ENCODE measurements at places on chromosomes 16 and 17.

DNA sequence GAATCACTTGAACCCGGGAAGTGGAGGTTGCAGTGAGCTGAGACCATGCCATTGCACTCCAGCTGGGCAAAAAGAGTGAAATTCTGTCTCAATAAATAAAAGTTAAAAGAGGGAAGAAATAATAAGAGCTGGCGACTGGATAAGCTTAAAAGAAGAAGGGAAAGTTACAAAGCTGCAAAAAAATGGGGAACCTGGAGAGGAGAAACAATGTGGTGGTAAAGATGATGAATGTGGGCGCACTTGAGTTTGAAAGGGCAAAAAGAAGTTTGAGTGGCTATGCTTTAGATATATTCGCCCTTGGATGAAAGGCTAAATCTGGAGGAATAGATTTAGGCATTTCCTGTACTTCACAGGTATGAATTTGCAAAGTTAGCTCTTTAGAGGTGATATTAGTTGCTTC lies 53.0 kb upstream of the YPEL2 start:
- DNase-seq, result no peak

- no peak for DNase-seq
Measured at GRCh38 chr16:65106757-65107156, 15.1 kb downstream of the CDH11 start.

- DNase-seq, result peak; percentile 47
Measured at GRCh38 chr17:81044764-81045589, 10.0 kb downstream of the BAIAP2 start.

DNA sequence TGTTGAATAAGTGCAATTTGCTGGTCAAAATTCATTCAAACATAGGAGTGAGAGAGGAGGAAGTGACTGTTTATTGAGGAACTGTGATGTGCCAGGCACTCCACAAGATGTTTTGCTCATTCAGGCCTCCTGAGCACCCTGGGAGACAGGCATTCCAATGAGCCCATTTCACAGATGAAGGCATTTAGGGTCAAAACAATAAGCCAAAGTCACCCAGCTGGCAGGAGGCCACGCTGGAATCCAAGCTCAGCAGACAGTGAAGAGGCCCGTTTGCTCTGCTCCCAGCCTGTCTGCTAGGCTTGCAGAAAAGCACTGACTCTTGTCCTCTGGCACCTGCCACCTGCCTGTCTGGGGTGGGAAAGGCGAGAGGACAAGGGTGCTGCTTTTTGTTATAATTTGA lies 10.1 kb upstream of the SLC25A39 start:
- DNase-seq, result no peak

GRCh38 chr16:20166531-20167235 lies 93.0 kb upstream of the GPR139 start:
- DNase-seq, result no peak

- DNase-seq, result no peak
Measured at GRCh38 chr17:54261465-54261864, 438.7 kb downstream of the KIF2B start.

DNA sequence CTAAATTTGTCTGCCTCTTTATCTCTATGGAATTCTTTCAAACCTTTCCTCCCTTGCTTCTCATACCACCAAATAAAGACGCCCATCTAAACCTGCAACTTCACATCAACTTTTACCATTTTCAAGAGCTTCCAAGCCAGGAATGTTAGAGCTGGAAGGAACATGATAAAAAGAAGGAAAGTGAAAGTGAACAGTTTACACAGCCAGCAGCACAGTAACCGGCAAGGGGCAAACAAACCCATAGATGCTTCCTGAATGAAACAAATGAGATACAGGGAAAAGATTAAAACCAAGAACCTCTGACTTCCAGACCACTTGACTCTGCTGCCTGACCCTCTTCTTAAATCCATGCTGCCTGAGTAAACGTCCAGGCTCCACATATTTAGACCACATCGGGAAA lies 231.1 kb upstream of the CA10 start:
- DNase-seq, result no peak

DNA sequence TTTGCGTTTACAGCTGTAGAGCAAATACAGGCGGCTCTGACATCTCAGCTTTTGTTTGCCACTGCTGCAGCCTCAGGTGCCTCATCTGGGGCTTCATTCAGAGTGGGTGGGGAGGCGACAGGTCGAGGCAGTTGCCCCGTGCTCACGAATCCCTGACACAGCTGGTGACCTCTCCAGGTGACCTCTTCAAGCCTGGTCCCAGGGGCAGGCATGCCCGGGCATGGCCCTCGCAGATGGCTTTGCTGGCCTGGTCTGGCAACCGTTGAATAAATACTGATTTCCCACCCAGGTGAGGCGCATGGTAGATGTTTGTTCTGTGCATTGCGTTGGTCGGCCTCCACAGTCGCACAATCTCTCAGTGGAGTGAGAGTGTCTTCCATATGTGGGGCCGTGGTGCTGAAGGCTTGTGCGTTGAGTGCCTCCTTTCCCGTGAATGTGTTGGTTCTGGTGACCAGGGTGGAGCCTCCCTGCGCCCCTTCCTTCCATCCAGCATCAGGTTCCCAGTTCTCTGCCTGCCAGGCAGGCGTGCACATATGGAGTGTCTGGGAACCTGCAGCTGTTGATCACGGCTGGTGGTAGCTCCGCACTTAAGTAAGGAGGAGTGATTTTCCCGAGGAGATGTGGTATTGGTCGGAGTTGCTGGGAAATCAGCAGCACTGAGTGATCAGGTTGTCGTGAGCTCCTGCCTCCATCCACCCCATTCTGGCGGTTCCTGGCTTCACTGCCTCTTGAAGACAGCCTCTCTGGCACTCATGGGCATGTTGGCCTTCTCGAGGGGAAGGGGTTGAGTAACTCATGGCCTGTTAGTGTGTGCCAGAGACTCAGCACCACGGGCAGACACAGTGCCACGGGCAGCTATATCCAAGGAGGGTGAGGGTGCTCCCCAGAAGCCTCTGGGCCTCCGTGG lies 149.7 kb downstream of the RPTOR start:
- no peak for DNase-seq

- DNase-seq, result no peak
Measured at GRCh38 chr16:69048328-69049120, 56.9 kb upstream of the HAS3 start.

DNA sequence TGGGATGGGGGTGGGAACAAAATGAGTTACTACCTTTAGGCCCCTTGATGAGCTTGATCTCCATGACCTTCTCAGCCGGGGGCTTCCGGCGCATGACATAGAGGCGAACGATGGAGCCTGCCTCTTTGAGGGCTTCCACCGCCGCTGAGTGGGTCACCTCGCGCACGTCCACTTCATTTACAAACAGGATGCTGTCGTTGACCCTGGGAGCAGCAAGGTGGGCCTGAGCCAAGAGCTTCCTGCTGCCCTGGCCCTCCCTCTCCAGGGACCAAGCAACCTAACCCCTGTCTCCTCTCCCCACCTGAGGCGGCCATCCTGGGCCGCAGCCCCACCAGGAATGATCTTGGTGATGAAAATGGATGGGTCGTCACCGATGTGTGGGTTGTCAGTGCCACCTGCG lies 16.2 kb downstream of the DLG4 start:
- no peak for DNase-seq

DNA sequence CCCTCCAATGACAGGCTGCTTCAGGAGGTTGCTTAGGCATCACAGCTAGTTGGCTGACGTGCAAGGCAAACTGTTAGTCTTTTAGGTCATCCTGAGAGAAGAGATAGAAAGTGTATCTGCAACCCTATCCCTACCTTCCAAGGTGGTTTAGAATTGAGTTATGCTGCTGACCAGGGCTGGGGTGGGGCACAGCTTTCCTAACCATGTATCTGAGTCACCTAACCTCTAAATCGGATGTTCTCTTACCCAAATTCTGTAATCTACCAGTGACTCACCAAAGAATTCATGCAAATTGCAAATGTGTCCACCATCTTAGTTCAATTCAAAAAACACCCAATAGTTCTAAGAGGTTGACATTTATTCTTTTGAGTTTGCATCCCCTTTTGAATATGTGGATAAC lies 107.2 kb upstream of the DYNLRB2 start:
- DNase-seq, result no peak

- DNase-seq, result no peak
Measured at GRCh38 chr17:33602981-33603380, 309.9 kb upstream of the ASIC2 start.

DNA sequence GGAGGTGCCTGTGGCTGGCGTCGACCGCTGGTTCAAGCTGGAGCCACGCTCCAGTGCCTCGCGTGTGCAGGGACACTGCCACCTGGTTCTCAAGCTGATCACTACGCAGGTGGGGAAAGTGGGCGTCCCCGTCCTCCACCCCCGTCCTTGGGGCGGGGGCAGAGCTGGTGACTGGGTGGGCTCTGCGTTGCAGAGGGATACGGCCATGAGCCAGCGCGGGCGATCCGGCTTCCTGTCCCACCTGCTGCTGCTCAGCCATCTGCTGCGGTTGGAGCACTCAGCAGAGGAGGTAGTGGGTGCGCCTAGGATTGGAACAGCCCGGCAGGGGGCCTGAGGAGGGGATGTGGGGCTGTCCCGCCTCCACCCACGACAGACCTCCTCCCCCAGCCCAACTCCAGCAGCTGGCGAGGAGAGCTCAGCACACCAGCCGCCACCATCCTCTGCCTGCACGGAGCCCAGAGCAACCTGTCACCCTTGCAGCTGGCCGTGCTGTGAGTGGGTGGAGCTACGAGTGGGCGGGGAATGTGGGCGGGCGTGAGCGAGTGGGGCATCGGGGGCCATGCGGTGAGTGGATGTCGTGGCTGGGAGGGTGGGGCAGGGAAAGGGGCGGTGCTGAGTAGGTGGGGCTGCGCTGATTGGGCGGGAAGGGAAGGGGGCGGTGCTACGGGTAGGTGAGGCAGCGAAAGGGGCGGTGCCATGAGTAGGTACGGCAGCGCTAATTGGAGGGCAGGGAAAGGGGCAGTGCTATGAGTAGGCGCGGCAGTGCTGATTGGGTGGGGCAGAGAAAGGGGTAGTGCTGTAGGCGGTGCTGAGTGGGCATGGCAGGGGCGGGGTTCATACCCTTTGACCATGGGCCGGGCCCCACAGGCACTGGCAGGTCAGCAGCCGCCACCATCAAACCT lies 8.9 kb downstream of the TSR3 start:
- peak; percentile 98 for DNase-seq

- DNase-seq, result no peak
Measured at GRCh38 chr16:26433807-26434206, 632.9 kb upstream of the C16orf82 start.

DNA sequence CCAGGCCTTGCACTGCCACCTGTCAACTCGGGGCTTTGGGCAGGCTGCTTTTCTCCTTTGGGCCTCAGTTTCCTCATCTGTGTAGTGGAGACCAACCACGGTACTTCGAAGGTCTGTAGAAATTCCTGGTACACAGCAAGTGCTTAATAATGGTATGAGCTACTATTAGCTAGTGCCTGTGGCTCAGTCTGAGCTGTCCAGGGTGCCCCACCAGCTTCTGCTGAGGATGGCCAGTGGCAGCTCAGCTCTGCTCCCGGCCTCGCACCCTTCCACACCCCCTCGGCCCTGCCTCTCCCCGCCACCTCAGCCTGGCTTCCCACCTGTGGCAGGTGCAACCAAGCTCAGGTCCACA lies 26.2 kb upstream of the PLCG2 start:
- no peak for DNase-seq

DNA sequence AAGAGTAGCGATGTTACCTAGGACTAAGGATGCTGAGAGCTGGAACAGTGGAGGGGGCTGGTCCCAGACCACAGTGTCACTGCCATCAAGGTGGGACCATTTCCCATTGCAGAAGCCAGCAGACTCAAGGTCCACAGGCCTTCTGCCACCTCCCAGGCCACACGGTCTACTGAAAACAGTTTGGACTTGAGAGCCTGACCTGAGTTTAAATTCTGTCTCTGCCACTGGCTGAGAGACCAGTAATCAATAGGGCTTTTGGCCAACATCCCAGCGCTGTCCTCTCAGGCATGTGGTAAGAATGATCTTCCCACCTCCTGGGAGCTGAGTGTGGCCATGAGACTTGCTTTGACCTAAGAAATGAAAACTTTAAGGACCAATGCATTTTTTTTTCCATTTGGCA lies 331.4 kb upstream of the CDH5 start:
- no peak for DNase-seq

- DNase-seq, result no peak
Measured at GRCh38 chr16:65618931-65619330, 497.1 kb upstream of the CDH11 start.

DNA sequence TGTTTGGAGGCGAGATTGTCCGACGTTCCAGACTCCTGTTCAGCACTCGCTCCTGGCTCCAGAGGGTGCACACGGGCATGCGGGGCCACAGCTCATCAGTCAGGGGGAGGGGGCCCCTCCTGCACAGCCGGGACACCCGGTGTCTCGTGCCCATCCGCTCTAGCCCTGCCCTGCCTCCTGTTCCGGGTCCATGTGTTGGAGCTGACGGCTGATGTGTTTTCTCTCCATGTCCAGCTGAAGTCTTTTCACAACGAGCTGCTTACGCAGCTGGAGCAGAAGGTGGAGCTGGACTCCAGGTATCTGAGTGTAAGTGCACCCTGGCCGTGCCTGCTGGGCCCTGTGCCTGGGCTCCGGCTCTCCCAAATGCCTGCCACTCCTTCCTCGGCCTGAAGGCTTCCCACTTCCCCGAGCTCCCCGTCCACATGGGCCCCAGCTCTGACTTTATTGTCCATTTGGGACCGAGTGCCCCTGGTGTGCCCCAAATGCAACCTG lies 50.5 kb downstream of the BAIAP2 start:
- DNase-seq, result no peak

DNA sequence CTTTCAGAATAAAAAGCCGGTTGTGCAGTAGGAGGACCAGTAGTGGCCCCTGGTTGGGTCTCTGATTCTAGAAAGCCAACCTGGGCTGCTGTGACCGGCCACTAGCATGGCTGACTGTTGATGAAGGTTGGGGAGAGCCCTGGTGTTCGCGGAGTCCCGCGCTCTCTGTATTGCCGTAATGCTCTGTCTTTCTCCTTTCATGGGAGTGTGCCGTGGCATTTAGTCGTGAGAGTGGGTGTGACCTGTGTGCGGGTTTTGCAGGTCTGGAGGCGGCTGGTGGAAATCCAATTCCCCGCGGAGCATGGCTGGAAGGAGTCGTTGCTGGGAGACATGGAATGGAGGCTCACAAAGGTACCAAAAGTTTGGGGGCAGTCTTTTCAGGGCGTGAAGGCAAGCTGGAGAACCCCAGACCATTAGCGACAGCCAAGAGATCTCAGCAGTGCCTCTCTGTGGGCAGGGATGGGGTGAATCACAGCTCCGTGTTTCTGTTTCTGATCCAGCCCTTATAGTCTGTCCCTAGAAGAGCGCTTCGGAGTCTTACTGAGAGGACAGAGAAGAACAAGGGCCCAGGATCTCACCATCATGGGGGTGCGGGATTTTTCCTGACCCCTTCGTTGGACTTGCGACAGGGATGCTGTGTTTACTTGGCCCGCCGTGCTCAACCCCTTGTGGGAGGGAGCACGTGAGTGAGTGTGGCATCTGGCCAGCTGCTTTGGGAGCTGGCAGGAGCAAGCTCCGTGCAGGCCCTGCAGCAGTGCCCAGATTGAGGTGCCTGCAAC lies 56.5 kb downstream of the RNF213 start:
- DNase-seq, result no peak

Data from NCI-H1092 treated with DMSO at 0.1 percent for 48 hours (cell line).